LNCaP clone FGC (cell line): ENCODE measurements at places on chromosomes 7 and 10.

DNA sequence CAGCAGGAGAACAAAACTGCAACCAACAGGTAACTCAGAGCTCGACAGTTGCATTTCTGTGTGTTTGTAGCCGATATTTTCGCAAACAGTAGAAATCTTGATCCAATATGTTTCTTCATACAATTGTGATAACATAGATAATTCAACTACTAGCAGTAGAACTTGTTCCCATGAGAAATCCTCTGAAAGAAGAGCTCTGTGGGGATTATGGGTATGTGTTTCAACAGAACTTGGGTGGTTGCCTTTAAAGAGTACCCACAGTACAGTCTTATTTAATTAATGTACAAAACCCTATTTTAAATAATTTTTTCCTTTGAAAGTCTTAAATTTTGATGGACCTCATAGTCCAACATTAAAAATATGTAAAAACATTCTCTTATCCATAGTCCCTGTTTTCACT, 266.1 kb downstream of the PARD3 start:
- no peak for DNase-seq

- DNase-seq: no peak
These were observed 185.8 kb downstream of the USP6NL start for GRCh38 chr10:11425676-11426075.

GRCh38 chr7:110347081-110347480, 743.8 kb upstream of the LRRN3 start:
- DNase-seq: no peak

GRCh38 chr7:157795643-157796042, 458.8 kb downstream of the DNAJB6 start:
- DNase-seq: no peak

- no peak for DNase-seq
These were observed 121.7 kb upstream of the SVIL start for GRCh38 chr10:29756451-29756850.

- no peak for DNase-seq
These were observed 5.0 kb downstream of the TPK1 start for GRCh38 chr7:144830811-144831210.

DNA sequence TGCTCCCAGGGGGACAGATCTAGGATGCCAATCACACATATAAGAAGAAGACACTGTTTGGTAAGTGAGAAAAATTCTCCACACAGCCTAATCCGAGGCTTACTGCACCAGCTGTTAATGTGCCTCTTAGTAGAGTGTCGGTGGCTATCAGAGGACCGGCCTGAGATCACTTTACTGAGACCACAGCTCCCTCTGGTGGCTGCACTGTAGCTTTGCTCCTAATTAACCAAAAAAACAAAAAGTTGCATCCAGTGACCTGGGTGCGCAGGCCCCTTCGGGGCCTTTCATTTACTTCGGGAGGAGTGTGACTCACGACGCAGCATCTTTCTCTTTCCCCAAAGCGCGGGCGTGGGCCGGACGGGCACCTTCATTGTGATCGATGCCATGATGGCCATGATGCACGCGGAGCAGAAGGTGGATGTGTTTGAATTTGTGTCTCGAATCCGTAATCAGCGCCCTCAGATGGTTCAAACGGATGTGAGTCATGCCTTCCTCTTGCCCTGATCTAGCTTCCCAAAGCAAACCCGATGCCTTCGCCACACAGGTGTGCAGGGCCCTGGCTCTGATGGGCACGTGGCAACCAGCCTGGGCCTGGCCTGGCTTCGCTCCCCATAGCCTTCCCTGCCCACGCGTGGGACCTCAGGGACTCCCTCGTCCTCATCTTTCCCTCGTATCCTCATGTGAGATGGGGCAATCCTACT, 56.7 kb downstream of the MKI67 start:
- DNase-seq: no peak

GRCh38 chr7:128097211-128097731, 66.0 kb upstream of the LRRC4 start:
- no peak for DNase-seq

DNA sequence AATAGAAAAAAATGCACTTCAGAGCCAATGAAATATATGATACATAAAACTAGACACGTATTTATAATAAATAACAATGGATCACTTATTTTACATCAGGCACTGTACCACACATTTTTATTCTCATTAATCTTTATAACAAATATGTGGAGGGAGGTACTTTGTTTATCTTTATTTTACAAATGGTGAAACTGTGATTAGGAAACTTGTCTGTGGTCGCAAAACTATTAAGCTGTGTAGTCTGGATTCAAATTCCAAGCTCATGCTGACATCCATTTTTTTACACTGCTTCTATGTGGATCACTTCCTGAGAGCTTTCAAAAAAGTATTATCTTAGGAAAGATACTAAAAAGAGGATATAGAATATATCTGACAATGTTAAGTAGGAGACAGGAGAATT, 978.6 kb downstream of the SORCS1 start:
- DNase-seq: no peak

- no peak for DNase-seq
These were observed 305.5 kb downstream of the C7orf25 start for GRCh38 chr7:42606193-42606905.

DNA sequence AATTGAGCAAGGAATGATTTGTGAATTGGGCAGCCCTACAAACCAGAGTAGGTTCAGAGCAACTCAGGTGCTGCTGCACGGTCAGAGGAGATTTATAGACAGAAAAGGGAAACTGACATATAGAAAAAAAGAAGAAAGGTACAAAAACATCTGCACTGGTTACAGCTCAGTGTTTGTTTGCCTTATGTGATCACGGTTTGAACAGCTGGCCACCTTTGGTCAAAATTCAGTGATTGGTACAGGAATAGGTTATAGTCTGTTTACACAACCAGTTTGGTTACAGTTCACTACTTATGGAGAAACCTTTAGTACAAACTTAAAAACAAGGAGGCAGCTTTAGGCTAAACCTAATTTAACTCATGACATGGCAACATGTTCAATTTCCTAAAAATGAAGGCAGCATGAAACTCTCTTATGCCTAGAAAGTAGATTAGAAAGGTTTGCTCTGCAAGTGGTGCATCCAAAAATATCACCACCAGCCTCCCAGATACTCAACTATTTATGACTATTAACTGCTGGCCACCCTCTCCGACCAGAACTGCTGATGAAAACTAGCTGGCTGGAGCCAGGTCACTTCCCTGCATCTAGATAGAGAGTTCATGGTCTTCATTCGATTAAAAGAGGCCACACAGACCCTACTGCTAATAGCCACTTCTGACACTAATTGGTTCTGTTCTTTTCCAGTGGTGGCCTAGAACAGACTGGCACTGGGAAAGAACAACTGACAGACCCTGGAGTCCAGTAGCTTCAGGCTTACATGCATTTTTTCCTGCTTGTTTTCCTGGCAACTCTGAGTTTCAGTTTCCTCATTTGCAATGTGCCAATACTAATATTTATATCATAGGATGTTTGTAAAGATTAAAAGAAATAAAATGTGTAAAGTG, 548.0 kb downstream of the CCSER2 start:
- no peak for DNase-seq

- DNase-seq: no peak
These were observed 92.0 kb upstream of the AHR start for GRCh38 chr7:17206349-17206905.

DNA sequence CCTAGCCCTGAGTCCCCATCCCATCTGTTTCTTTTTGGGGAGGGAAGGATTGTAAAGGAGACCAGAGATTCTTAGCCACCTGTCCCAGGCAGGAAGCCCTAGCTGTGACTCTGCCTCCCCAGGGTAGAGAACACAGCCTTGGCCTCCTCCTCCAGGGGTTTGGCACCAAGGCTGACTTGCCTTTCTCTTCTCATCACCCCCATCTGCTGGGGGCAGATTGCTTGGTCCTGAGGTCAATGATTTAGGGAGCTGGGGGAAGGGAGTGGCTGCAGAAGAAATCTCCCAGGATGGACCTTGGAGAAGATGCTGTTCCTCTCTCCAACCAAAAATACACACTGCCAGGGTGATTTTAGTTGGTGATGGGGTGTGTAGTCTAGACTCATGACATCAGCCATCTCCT, 2.6 kb upstream of the MNX1 start:
- DNase-seq: no peak

DNA sequence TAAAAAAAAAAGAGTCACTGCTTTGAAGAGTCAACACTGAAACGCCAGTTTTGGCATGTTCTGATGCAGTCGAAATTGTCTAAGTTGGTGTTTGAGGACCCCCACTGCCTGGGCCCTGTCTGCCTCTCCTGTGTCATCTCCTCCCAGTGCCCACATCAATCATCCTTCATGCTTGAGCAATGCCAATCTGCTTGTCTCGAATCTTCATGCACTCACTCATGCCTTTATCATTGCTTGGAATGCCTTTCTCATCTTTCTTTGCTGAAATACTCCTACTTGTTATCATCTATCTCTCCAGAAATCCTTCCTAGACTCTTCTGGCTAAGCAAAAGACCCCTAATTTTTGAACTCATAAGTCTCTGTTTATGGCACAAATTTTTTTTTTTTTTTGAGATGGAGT, 42.1 kb upstream of the PLPP4 start:
- no peak for DNase-seq

DNA sequence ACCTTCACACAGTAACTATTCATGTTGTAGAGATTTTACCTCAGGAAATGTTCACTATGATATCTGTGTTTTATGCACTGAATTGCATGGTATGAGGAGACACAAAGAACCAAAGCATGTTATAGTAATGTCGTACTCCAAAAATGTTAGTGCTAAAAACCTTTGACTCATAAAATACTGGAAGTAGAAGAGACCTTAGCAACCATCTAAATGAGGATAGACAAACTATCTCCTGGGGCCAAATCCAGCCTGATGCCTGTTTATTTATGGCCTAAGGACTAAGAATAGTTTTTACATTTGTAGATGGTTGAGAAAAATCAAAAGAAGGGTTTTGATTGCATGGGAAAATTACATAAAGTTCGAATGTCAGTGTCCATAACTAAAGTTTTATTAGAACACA, 535.1 kb downstream of the INHBA start:
- DNase-seq: no peak

- DNase-seq: no peak
These were observed 144.7 kb upstream of the INHBA start for GRCh38 chr7:41847606-41848005.

DNA sequence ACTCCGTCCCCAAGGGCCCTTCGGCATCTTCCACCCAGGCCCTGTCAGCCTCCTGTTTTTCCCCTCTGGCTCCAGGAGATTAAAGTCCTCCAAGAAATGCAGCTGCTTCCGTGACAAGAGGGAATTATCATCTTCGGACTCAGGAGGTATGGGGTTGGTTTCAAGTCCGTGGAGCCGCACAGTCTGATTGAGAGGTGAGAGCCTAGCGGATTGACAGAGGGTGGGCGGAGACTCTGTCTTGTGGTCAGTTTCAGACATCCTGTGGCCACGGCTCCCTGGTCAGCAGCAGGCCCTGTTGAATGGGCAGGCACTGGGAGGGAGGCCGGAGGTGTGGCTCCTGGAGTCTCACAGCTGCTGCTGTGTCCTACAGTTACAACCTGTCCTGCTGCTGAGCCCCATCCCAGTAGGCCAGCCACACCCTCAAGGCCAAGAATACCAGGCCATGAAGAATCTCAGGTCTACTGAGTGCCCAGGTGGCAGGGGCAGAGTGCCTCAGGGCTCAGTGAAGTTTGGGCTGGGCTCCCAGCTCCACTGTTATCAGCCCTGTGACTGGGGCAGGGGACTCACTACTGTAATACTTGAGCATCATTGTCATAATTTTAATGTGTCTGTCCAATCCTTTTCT, 49.3 kb upstream of the ZNF716 start:
- no peak for DNase-seq

GRCh38 chr7:130201796-130202195, 3.4 kb downstream of the TMEM209 start:
- no peak for DNase-seq

DNA sequence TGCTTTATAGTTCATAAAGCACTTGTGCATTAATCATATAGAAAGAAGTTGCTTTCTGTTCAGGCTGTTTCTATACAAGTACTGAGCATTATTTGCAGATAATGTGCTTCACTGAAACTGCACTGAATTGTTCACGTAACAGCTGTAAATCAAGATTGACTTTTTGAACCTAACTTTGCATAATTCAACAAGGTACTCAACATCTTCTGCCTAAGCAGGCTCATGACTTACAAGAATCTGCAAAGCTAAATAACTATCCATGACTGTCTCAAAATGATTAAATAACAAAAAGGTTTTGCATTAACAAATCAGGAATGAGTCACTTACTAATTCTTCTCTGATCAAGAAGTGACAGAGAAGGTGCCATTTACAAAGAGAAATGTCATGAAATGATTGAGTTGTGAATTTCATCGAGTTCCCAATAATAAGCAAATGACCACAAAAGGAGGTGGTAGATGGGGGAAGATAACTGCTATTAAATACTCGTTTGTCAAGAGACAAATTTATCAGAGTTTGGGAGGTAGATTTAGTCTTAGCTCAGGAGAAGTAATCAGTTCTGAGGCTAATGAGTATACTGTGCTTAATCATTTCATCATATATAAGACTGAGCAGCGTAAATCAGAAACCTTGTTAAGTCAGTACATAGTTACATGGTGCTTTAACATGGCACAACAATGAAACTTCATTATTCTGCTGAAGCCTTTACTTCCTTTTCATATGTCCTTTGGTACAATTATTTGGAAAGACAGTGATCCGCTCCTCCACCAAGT, 161.3 kb upstream of the LRRN3 start:
- no peak for DNase-seq

GRCh38 chr7:120961638-120962173, 11.1 kb downstream of the ING3 start:
- no peak for DNase-seq

GRCh38 chr7:124349443-124349842, 316.6 kb upstream of the TMEM229A start:
- DNase-seq: no peak

GRCh38 chr7:122578350-122578749, 120.6 kb downstream of the RNF133 start:
- DNase-seq: no peak

DNA sequence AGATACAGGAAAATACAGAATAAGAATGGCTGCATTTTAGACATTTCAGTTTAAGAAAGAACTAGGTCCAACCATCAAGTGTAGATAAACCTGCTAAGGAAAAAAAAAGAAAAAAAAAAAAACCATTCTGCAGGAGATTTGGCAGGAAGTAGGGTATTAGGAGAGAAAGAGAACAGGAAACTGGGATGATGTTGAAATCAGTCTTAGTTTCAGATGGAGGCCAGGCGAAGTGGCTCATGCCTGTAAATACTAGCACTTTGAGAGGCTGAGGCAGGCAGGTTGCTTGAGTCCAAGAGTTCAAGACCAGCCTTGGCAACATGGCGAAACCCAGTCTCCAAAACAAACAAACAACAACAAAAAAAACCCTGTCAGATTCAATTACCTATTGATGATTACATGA, 120.2 kb downstream of the RAB11FIP2 start:
- DNase-seq: no peak

- no peak for DNase-seq
These were observed 9.5 kb downstream of the CHST15 start for GRCh38 chr10:124083740-124084397.

DNA sequence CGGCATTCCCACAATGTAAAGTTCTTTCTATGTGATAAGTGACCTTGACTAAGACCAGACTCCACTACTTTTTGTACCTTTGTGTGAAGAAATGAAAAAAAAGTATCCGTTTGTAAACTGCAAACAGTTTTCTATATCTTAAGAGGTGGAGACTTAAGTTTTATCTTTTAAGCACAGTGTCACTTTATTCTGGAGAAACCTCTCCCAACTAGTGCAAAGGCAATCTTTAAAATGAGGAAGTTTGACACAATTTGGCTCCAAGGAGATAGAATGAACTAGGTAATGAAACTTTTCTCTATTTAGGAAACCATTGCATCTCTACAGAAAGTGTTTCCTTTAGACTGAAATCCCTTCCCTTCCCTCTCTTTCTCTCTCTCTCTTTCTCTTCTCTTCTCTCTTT, 122.9 kb downstream of the SAMD9 start:
- DNase-seq: no peak

- no peak for DNase-seq
These were observed 5.1 kb downstream of the UBE2D4 start for GRCh38 chr7:43931346-43931745.
